ENCODE measurements at places on chromosomes 12 and 14. TPM values are rescaled to one million over a fixed set of nuclear protein-coding genes. Genes with fewer than 3 reads are reported as not detected.

DNA sequence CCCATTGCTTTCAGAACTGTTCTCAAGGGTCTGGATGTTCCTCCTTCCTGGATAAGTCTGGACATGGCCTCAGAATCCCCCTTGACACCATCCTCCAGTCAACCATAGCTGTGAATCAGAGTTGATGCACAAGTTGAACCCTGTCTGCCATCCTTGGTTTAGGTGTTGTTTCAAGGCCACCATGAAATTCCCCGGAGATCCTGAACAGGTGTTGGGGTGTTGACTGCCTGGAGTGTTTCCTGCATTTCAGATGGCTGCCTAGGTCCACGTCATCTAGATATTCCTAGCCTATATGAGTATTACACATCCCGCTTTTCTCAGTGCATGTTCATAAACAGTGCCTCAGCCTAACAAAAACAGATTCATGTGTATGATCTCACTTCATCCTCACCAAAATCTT, 86.7 kb upstream of the PWP1 start:
- DNase-seq, result no peak

GRCh38 chr12:23561364-23562345, 387.8 kb downstream of the SOX5 start:
- DNase-seq, result no peak

- DNase-seq, result no peak
Observed at GRCh38 chr12:45184147-45184963, 31.5 kb upstream of the ANO6 start.

DNA sequence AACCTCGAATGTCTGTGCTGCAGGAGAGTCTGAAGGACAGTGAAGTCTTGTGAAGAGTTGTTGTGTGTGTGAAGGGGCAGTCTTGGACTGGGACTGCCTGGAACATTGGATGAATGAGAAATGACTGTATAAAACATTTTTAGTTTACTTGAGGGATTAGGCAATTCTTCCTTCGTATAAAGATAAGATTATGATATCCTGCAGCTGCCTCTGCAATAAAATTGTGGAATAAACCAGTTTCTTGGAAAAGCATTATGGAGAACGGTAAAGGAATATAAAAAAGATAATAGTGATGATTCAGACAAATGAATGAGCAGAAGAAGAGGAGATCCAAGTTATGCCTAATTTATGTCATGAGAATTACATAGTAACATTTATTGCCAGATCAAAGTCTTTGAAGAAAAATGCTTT, 30.9 kb upstream of the LUM start:
- DNase-seq, result no peak

DNA sequence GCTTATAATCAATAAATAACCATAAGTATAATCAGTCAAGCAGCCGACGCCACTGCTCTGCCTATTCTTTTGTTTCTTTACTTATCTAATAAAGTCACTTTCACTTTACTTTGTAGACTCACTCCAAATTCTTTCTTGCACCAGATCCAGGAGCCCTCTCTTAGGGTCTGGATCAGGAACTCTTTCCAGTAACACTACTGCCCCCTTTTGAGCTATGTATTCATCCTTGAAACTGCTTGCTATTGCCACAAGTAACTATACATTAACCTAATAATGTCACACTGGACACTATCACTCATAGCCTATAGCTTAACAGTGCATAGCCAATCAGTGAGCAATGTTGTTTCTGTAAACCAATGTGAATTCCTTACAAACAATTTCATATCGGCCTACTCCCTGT, 2.8 kb upstream of the NID2 start:
- no peak for DNase-seq

Gene ABCC9
- 13.0 TPM for total RNA-seq

DNA sequence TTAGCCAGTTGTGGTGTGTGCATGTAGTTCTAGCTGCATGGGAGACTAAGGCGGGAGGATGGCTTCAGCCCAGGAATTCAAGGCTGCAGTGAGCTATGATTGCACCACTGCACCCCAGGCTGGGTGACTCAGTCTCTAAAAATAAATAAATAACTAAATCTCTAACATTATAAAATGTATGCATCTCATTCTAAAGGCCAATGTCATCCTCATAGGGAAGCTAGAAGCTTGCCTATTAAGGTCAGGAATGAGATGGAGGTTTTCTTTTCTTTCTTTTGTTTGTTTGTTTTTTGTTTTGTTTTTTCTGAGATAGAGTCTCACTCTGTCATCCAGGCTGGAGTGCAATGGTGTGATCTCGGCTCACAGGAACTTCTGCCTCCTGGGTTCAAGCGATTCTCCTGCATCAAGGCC, 48.8 kb upstream of the PAPLN start:
- no peak for DNase-seq

- no peak for DNase-seq
Observed at GRCh38 chr14:72052356-72052755, 120.1 kb downstream of the RGS6 start.

- DNase-seq, result no peak
Observed at GRCh38 chr14:89351516-89352404, 65.3 kb downstream of the FOXN3 start.

Gene GDF3
- total RNA-seq, result not detected

DNA sequence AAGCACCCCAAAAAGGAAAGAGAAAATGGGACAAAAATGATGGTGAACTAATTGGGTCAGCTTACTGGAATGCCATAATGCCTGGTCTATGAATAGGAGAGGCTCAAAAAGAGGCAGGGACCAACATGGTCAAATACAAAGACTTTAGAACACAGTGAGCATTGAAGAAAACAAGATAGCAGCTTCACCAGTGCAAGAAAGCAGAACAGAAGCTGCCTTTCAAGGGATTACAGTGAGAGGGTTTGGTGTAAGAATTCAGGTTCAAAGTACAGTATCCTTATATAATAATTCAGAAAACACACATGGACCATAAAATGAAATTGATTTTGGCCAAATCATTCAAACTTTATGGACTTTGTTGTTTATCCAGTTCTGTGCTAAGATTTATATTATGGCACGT, 162.1 kb downstream of the NAV3 start:
- DNase-seq, result no peak

Gene CPNE8
- 32.6 TPM for total RNA-seq

GRCh38 chr14:54465654-54466053, 23.1 kb downstream of the GMFB start:
- no peak for DNase-seq

GRCh38 chr14:92417759-92418158, 94.8 kb downstream of the SLC24A4 start:
- no peak for DNase-seq

DNA sequence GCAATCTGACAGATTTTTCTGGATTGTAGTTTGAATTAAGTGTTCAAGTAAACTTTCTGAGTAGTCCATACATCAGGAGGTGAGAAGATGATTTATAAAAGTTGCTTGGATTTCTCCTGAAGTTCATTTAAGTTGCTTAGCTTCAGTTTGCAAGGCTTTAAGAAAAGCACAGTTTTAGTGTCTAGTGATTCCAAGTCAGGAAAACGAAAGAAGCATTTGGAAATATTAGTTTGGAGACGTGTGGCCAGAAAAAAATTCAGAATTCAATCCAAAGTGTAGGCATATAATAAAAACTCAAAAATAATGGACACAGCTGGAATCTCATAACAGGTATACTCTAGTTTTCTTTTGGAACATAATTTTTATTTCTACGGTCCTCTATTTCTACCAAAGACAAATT, 25.5 kb upstream of the PRICKLE1 start:
- no peak for DNase-seq

GRCh38 chr12:69339999-69340398, 8.2 kb upstream of the LYZ start:
- no peak for DNase-seq

GRCh38 chr14:93268406-93268805, 61.4 kb downstream of the UBR7 start:
- DNase-seq, result no peak

GRCh38 chr12:12839873-12840579, 26.9 kb downstream of the DDX47 start:
- DNase-seq, result no peak

- DNase-seq, result no peak
Observed at GRCh38 chr12:97597031-97597751, 134.6 kb downstream of the RMST start.

DNA sequence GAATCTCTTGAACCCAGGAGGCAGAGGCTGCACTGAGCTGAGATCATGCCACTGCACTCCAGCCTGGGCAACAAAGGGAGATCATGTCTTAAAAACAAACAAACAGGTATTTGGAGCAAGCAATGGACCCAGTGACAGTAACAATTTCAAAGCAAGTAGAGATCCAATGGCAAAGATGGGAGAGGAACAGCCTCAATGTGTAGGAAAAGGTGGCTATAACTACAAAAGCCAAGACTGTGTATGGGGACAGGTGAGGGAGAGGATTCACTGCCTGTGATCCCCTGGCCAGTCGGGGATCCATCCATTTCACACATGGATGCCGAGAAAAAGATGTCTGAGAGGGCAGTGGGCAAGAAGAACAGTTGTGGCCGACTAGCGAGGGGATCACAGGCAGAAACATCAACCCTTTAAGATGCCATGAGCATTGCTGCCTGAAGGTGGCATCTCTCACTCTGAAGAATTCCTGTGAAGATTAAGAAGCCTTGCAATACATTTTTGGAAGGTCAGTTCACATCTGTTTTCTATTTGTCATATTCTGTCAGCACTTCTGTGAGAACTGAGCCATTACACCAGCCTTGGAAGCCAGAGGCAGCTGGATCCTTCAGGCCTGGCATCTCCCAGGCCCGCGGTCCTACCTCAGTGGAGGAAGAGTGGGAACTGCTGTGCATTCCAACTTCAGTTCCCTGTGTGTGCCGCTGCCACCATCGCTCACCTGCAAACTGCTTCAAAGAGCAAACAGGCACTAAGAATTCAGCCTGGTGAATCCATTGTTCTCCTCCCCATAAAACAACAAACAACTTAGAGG, 54.5 kb upstream of the FRS2 start:
- DNase-seq, result peak; percentile 48

GRCh38 chr12:18496156-18496555, 234.8 kb downstream of the PIK3C2G start:
- DNase-seq, result no peak

- no peak for DNase-seq
Observed at GRCh38 chr12:25518512-25518911, 34.6 kb downstream of the LMNTD1 start.

Gene DHRS2
- total RNA-seq, result 0.41 TPM

Gene CLEC9A
- not detected for total RNA-seq

Gene SELPLG
- total RNA-seq, result 1.2 TPM

DNA sequence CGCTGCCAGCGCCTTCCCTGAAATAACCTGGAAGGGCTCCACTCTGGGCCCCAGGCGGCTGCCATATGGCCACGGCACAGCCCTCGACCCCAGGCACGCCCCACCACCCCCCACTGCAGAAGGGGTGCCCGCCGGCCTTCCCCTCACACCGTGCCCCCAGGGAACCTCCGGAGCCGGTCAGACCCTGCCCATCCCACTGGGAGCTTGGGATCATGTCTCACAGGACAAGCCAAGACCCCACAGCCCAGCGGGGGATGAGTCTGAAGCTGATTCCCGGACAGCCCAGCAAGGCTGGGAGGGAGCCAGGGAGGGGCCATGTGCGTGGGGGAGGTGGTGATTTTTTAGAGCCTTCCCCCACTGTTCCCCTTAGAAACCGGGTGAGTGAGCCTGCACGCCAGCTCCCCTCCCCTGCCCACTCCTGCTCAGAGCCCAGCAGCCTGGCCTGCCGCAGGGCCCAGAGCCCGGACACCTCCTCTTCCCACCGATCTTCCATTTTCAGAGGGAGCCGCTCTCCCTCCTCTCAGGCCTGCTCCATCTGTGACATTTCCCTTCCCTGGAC, 1.4 kb downstream of the RIMBP2 start:
- no peak for DNase-seq

GRCh38 chr14:93965287-93965821, 11.0 kb downstream of the ASB2 start:
- no peak for DNase-seq

GRCh38 chr12:105860561-105861207, 278.1 kb downstream of the NUAK1 start:
- DNase-seq, result no peak

Gene YARS2
- 24.1 TPM for total RNA-seq

Gene SLC6A12
- total RNA-seq, result 6.9 TPM

GRCh38 chr14:83994020-83994419, 1535.9 kb upstream of the FLRT2 start:
- DNase-seq, result no peak

DNA sequence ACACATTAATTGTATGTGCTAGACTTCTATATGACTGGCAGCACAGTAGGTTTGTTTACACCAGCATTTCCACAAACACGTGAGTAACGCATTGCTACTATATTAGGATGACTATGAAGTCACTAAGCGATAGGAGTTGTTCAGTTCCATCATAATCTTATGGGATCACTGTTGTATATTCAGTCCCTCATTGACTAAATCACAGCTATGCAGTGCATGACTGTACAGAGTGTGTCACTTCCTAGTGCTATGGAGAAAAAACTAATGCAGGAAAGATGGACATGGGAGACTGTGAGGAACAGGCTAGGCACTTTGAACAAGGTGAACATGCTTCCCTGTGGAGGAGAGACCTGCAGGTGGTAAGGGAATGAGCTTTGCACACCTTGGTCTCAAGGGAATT, 259.8 kb downstream of the NUAK1 start:
- DNase-seq, result no peak

DNA sequence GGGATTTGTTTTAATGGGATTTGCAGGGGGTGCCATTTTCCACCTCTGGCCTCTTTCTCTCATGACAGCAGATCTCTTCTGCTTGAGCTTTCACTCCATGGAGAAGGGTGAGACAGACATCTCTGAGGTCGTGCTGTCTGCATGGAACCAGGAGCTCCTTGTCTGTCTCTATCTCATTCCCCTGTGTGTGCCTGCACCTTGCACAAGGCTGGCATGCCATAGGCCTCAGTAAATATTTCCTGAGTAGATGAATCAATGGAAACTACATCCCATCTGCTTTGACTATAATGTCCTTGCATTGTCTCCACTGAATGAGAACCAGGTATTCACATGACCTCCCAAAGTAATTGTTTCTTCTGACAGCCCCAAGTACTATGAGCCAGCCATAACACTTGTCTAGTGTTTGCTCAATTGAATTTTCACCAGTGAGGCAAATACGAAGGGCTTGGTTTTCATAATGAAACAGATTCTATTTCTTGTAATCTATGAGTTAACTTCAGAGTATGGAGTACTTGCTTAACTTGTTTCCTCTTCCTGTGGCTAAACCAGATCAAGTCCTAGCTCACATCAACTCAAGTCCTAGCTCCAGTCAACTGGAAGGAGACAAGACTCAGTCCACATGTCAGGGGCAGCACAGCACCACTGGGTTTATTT, 32.3 kb downstream of the KCNK13 start:
- no peak for DNase-seq

- no peak for DNase-seq
Observed at GRCh38 chr12:43795716-43796280, 10.3 kb downstream of the TWF1 start.

DNA sequence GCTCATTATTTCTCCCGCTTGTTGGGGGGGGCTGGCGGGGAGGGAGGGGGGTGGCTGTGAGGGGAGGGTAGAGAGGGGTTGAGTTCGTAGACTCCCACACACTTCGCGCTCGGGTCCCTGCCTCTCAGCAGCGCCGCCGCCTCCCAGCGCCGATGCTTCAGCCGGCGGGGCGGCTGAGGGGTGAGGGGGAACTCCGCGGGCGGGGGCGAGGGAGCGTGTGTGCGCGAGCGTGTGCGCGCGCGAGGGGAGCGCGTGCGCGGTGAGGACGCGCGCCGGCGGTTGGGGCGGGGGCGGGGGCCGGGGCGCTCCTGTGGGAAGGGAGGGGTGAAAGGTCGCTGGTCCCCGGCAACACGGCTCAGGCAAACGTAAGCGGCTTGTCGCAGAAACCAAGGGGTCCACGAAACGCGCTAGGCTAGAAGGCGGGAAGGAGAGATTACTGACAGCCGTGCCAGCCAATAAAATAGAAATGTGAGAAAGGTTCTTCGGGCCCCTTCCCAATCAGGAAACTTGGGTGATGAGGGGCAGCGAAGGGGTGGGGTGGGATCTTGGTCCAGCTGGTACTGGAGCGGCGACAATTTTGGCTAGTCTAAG, 343 bp upstream of the NOVA1 start:
- DNase-seq, result peak; percentile 80

Gene SERPINA9
- total RNA-seq, result not detected
